ENCODE measurements at places on chromosomes 4 and X.

- DNase-seq, result no peak
Measured at GRCh38 chr4:84167564-84167963, 331.5 kb downstream of the NKX6-1 start.

DNA sequence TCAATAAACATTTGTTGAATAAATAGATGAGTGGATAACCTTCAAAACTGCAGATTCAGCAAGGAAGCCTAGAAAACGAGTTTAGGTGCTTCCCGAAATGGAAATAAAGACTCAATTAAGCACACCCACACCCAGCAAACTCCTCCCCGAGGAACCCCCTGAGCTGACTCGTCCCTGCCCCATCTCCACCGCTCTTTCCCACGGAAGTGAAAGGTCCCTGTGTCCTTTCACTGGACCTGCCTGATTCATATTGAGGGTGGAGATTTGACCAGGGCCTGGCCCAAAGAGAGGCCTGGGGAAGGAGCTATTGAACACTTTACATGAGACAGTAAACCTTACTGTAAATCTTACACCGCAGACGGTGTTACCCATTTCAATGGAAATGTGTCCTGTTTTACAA lies 129.1 kb downstream of the CPZ start:
- peak; percentile 19 for DNase-seq

GRCh38 chrX:32392655-32393054 lies 818.7 kb downstream of the DMD start:
- no peak for DNase-seq

DNA sequence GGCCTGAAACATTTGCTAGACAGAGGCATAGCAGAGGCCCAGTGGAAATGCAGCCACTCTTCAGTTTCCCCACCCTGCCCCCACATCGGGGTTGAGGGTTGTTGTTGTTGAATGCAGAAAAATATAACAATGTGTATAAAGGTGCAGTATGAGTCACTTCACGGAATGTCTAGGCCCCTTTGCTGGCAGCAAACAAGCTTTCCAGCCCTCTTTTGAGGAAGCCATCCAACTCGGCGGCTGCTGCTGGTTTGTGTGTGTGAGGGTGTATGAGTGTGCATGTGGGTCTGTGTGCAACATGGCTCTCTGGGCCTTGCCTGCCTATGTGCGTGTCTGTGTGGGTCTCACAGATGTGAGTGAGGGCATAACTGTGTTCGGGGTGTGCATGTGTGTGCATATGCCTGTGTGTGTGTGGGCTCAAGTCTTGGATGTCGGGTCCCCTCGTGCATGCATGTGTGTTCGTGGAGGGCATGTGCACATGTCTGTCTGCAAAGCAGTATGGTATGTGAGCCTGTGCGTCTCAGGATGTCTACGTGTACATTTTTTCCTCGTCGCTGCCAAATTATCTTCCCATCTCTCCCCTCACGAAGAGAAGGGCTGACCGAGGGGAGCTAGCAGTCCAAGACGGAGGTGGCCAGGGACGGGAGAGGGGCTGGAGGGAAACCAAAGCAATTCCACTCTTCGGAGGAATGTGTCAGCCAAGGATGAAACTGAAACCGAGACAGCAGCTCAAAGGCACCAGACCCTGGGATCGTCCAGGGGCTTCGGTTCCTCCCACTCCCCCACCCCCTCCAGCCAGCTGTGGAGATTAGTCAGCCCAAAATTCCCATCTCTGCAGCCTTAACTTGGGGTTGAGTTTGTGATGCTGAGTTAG lies 8.4 kb upstream of the ELF4 start:
- DNase-seq, result no peak

- no peak for DNase-seq
Measured at GRCh38 chr4:159384632-159385031, 281.8 kb downstream of the RAPGEF2 start.
